ENCODE measurements at places on chromosomes 11 and 22.

DNA sequence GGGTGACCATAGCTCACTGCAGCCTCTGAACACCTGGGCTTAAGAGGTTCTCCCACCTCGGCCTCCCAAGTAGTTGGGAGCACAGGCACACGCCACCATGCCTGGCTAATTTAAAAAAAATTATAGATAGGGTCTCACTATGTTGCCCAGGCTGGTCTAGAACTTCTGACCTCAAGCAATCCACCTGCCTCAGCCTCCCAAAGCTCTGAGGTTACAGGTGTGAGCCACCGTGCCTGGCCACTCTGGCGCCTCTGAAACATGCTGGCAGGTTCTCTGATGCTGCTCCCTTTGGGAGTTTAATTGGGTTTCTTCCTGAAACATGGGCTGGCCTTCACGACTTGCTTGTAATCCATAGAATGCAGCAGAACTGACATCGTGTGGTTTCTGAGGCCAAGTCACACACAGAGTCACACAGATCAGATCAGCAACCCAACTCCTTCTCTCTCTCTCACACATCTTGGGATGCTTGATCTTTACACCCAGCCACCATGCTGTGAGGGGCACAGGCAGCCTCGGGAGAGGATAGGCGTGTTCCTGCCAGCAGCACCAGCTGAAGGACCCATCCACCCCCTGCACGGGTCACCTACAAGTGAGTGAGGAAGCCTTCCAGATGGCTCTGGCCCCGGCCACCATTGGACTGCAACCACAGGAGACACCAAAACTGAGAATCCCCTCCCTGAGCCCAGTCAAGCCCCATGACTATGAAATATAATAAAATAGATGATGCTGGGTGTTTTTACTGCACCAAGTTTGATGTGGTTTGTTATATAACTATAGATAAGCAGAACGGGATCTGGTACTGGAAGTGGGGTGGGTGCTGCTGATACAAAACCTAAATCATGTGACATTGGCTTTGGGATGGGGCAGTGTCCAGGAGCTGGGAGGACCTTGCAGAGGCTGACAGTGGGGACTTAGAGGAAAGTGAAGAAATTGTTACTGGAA is 3.1 kb upstream of the GSC2 start:
- DNase-seq, result no peak

DNA sequence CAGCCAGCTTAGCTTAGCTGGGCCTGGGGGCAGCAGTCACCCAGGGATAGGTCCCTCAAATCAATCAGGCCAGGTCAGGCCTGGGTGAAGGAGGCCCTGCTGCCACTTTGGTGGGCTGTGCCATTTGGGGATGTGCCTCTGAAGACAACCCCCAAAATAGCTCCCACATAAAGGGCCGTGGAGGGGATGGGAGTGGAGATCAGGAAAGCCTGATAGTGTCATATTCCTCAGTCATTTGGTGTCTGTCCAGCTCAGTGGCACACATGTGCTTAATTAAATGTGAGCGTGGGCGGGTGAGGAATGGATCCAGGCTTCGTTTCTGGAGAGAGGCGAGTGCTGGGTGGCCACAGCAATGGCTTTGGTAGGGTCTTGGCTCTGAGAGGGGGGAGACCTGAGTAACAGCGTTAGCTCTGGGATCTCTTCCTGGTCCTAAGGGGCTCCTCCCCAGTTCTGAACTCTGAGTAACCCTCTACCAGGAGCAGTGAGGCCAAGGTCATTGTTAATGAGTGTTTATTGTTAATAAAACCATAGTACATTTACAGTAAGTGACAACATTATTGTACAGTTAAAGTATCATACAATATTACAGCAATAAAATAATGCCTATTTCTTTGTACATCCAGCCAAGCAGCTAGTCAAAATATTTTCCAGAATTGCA is 45.2 kb downstream of the NAT10 start:
- no peak for DNase-seq

DNA sequence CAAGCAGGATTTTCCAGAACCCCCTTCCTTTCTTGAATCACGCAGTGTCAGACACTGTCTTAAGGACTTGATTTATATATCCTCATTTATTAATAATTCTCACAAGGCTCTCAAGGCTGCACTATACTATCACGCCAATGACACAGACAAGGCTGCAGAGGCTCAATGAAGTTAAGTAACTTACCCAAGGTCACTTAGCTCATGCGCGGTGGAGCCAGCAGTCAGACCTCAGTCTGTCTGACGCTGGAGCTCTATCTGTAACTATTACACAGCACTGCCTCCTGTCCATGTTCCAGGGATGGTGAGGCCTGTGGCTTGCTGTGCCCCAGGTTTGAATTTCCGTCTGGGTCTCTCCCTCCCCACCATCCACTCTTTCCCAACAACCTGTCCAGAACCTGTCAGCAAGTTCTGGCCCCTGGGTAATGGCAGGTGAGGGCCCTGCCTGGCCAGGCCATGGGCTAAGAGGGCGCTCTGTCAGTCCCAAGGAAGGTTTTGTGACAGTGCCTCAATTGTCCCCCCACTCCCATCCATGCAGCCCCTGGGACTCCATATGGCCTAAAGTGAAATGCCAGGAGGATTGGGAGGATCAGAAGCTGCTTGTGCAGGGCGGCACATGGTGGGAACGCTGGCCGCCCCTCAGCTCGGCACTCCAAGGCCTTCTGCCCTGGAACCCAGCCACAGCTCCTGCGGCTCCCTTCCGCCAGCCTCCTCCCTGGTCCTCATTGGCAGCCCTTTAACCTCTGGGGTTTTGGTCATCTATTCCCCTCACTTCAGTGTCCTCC is 8.6 kb downstream of the KCNC1 start:
- no peak for DNase-seq

GRCh38 chr11:46049325-46049897 is 71.8 kb downstream of the PHF21A start:
- DNase-seq, result peak; percentile 91

DNA sequence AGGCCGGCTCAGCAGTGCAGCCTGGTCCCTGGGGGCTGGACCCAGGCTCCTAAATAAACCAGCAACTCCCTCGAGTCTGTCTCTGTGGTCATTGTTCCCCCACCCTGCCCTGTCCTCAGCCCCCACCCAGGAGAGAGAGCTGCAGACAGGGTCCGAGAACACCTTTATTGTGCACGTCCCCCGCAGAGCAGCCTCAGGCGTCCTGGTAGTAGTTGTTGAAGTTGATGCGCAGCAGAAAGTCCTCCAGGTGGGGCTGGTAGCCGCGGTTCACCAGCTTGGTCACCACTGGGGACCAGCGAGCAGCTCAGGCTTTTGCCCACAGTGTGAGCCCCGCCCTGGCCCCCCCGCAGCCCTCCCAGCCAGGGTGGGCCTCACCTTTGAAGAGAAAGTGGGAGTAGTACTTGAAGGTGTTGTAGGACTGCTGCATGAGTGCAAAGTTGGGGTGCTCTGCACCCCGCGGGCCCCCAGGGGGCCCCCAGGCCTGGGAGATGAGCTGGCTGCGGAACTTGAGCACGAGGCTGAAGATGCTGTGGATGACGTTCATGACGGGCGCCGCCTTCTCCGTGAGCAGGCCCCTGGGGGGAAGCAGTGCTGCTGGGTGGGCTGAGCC is 16.8 kb downstream of the SELENOO start:
- no peak for DNase-seq

GRCh38 chr11:83115026-83115425 is 41.9 kb upstream of the PCF11 start:
- DNase-seq, result no peak

- DNase-seq, result no peak
Observed at GRCh38 chr11:32316858-32317642, 118.3 kb downstream of the WT1 start.

- DNase-seq, result no peak
Observed at GRCh38 chr22:38205261-38206128, 3.7 kb downstream of the MAFF start.

- DNase-seq, result peak; percentile 60
Observed at GRCh38 chr22:45435544-45436139, 22.1 kb downstream of the RIBC2 start.

- DNase-seq, result no peak
Observed at GRCh38 chr11:122253589-122254231, 137.7 kb upstream of the BLID start.

DNA sequence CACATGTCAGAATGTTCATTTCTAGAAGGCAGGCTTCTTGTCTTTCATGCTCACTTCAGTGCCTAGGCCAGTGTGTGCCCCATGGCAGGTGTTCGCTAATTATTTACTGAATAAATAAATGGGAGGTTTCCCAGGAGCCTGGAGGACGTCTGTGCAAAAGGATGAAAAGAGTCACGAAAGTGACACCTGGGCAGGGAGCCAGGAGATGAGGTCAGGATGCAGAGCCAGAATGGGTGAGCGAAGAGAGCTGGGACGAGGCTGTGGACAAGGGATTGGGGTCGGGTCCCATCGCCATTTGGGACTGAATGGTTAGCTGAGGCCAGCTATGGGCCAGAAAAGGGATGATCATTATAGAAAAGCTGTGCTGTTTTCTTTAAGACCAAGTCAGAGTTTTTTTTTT is 560.4 kb downstream of the TBC1D22A start:
- DNase-seq, result no peak

DNA sequence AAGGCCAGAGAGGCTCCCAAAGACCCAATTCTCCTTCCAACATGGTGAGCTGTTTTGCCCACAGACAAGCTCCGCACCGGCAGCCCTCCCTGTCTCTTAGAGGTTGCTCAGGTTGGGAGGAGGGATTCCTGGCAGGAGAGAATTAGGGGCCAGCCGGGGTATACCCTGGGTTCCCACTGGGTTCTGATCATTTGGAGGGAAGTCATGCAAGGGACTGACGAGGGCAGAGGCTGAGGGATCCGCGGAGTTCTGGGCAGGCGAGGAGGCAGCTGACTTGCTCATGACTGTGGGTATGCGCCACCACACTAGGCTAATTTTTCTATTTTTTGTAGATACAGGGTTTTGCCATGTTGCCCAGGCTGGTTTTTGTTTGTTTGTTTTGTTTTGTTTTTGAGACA is 4.6 kb downstream of the ST3GAL4 start:
- DNase-seq, result no peak

DNA sequence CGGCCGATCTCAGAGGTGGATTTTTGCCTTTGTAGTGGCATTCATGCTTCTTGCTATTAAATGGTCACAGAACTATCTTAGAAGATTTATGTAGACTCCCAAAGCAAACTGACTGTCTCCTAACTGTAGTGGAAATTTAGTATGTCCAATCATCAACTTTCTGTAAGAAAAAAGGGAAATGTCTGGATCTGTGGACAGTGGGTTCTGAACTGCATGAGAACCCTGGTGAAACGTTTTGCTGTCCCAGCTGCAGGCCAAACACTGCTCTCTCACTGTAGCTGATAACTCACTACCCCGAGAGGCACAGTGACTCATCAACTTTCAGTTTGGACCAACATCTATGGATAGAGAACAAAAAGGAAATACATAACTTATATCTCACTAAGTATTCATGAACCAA is 387.1 kb downstream of the SOX6 start:
- DNase-seq, result no peak

DNA sequence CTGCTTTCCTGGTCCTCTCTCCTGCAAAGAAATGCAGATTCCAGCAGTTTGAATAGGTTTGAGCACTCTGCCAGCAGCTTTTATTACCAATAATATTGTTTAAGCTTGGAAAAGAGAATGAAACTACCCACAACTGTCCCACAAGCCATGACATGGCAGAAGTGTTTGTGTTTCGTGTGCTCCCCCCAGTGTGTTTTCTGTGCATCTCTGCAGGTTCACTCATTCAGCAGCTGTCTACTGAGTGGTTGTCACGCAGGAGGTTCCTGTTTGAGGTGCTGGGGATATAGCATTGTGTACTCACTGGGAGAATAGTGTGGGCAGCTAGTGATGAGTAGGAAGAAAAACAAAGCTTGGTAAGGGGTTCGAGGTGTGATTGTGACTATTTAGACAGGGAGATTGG is 55.3 kb upstream of the SUSD2 start:
- DNase-seq, result no peak

GRCh38 chr11:72722050-72722748 is 30.0 kb downstream of the ARAP1 start:
- DNase-seq, result peak; percentile 87

DNA sequence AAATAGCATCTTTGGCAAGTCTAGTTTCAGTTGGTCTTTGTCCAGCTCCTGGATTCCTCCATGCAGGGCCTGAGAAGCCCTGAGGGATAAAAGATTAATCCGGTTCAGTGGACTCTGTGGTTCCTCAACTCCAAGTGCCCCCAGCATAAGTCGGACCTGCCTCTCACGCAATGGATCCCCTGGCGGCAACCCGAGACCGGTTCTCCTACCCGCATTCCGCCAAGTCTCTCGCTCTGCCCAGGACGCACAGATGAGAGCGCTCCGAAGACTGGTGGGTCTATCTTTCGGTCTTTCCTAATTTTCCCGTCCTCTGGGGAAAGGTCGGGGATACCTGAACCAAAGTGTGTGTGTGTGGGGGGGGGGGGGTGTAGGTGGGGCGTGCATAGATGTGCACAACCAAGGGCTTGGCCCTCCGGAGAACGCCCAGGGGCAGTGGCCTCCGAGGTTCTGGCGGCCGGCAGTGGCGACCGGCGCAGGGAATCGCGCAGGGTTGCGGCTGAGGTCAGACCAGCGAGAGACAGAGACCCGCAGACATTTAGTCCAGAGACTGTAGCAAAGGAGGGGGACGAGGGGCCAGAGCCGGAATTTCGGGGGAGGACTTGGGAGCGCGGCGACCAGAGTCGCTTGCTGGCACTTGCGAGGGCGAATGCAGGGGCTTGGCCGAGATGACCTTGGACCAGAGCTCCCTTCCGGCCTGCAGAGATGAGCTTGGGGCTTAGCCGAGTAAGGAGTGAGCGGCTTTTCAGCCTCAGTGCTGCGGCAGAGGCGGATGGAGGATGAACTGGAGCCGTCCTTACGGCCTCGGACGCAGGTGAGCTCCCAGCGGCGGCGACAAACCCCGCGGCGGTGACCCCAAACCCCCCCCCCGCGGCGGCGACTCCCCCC is 712 bp upstream of the SLC2A11 start:
- DNase-seq, result no peak

DNA sequence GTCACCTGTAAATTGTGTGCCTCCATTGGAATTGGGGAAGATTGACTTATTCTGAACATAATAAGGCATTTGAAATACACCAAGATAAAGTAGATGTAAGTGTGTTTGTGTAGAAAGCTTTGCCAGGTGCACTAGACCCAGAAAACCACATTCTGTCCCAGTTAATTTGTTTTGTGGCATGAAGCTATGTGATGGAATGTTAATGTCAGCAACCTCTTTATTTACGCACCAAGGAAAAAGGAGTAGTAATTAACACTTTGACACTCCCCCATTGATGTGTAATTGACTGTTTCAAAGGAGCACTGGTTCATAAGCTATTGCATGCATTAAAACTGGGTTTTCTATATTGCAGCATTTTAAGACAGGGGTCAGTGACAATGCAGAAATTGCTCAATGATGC is 14.3 kb downstream of the EIF3M start:
- no peak for DNase-seq

GRCh38 chr22:23984430-23984829 is 4.5 kb downstream of the GSTT2 start:
- no peak for DNase-seq

DNA sequence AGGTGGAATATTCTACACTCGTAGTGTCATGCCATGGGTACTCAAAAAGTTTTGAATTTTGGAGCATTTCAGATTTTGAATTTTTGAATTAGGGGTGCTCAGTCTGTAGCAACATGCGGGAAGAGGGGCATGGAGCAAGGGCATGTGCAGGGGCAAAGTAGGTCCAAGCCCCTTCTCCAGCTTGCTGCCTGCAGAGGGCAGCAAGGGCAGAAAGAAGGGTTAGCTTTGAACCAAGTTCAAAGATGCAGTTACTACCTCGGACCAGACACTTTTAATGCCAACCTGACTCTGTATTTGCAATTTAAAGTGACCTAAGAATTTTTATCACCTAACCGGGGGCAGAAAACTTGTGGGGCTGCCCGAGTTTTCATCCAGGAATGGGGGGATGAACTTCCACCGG is 68.2 kb downstream of the CD82 start:
- DNase-seq, result no peak

GRCh38 chr11:8156877-8157276 is 11.9 kb downstream of the RIC3 start:
- DNase-seq, result no peak

- no peak for DNase-seq
Observed at GRCh38 chr11:72673284-72673942, 809 bp downstream of the PDE2A start.

All from NCI-H2081 (cell line).